Activated CD4-positive, alpha-beta T cell treated with anti-CD3 and anti-CD28 coated beads, Interleukin-2, Interleukin-4, amounts not matched to agents 100 ng/mL and 50 ng/mL, durations not matched to agents 16 hours and 8 hours (primary cell): ENCODE measurements at places on chromosomes 3 and 15.

- DNase-seq, result no peak
Observed at GRCh38 chr3:100761211-100761942, 52.1 kb downstream of the TFG start.

- no peak for DNase-seq
Observed at GRCh38 chr3:58570851-58571250, 6.3 kb downstream of the FAM107A start.

DNA sequence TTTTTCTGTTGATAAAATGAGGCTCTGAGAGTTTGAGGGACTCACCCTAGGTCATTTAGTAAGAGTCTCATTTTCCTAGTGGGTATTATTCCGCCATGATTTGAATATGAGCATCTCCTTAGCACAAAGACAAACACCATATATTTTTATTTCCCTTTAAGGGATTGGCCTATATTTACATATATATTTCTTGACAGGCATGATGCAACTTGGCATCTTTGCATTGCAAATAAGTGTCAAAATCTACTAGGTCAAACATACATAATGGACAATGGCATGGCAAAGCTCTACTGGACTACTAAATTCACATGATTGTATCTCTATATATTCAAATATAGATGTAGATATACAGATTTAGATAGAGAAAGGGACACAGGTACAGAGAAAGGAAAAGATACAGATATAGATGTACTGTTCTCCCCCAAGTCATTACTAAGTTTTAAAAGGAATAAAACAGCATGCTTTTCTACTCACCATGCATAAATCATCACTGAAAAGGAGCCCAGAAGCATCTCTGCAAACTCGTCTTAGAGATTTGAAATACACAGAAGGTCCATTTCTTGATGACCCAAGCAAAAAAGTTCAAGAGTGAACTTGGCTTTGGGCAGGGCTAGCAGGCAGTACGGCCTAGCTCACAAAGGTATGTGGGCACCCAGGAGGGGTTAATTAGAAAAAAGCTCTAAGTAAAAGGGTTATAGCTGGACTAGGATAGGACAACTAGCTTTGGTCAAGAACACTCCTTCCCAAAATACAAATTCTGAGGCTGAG, 495.8 kb downstream of the NTRK3 start:
- DNase-seq, result no peak

- no peak for DNase-seq
Observed at GRCh38 chr3:196194542-196194915, 16.7 kb downstream of the ZDHHC19 start.

GRCh38 chr3:145727476-145727875, 433.5 kb downstream of the PLOD2 start:
- no peak for DNase-seq

DNA sequence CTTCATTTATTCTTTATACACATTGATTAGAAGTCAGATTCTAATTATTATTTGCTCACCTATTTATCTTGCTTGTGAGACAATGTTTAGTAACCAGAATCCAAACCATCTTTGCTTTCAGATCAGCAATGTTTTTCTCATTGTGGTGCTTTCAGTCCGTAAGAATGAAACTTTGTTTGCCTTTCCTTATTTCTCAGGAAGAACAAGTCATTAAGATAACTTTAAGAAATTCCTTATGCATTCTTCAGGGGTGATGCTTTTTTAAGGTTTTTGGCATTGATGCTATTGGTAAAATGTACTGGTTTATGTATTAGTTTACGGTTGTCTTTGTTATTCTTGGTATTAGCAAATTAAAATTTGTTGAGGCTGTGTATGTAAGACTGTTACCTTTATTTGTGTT, 120.8 kb upstream of the POU1F1 start:
- DNase-seq, result no peak

- no peak for DNase-seq
Observed at GRCh38 chr15:61053401-61053965, 175.6 kb downstream of the RORA start.
